ENCODE measurements at places on chromosomes 5 and 9. TPM values are rescaled to one million over a fixed set of nuclear protein-coding genes. Genes with fewer than 3 reads are reported as not detected.

- H3K4me1 ChIP-seq = peaks cover 26% of the 10 kb centered on the region
- H3K27me3 ChIP-seq = no peaks in the 10 kb centered on the region
- no peak for DNase-seq
- H3K4me3 ChIP-seq = no peak overlapping the region
- peaks cover 36% of the 10 kb centered on the region for H3K36me3 ChIP-seq
Observed at GRCh38 chr9:113543296-113543981, 79.9 kb downstream of the RGS3 start.

- no peaks in the 10 kb centered on the region for H3K4me1 ChIP-seq
- H3K4me3 ChIP-seq = no peak overlapping the region
- DNase-seq = no peak
- H3K27ac ChIP-seq = no peak overlapping the region
- H3K27me3 ChIP-seq = no peaks in the 10 kb centered on the region
- H3K36me3 ChIP-seq = no peaks in the 10 kb centered on the region
Observed at GRCh38 chr9:123763910-123764588, 165.9 kb downstream of the DENND1A start.

GRCh38 chr5:136820848-136821247, 455.5 kb upstream of the TRPC7 start:
- H3K27me3 ChIP-seq = peaks cover 8% of the 10 kb centered on the region
- H3K4me1 ChIP-seq = no peaks in the 10 kb centered on the region
- no peak overlapping the region for H3K4me3 ChIP-seq

The GGTA1 gene
- total RNA-seq = not detected

GRCh38 chr5:138588013-138588788, 13.0 kb upstream of the HSPA9 start:
- H3K4me3 ChIP-seq = no peak overlapping the region
- H3K27ac ChIP-seq = no peak overlapping the region
- no peaks in the 10 kb centered on the region for H3K36me3 ChIP-seq
- peaks cover 2% of the 10 kb centered on the region for H3K27me3 ChIP-seq
- H3K4me1 ChIP-seq = no peaks in the 10 kb centered on the region

DNA sequence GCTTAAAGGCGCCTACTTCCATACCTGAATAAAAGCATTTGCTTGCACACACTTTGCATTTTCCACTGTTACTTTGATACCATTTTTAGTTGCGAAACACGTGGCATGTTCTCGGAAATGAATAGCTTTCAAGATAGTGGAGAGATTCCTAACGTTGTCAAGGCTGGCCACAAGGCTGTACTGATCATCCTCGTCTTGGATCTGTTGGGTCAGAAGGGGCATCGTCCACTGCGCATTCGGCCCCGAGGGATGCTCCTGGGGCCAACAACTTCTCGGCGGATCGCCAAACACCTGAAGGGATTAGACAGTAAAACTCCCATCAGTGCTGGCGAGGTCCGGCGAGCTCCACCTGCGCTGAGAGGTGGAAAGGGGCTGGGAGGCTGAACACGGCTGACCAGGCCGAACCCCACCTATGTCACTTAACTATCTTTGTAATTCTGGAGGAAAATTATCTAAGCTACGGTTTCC, 599 bp downstream of the RAD1 start:
- no peak for DNase-seq
- peak overlapping the region; percentile 64 for H3K27ac ChIP-seq
- peak overlapping the region; percentile 87 for H3K4me3 ChIP-seq
- no peaks in the 10 kb centered on the region for H3K27me3 ChIP-seq
- H3K36me3 ChIP-seq = no peaks in the 10 kb centered on the region

DNA sequence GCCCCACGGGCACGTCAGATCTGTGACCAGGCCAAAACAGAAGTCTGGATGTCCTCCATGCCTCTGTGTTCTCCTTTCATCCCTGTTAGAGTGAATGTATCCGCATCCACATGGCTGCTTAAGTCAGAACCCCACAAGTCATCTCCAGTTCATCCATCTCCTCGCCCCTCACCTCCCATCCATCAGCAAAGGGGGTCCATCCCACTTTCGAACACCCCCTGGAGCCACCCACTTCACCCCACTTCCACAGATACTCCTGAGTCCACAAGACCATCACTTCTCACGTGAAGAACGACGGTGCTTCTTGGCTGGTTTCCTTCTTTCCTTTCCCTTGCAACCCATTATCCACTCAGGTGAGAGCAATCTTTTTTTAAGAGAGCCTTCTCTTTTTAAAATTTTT, 3.5 kb upstream of the SPOCK1 start:
- no peak overlapping the region for H3K4me3 ChIP-seq
- H3K27ac ChIP-seq = no peak overlapping the region
- no peaks in the 10 kb centered on the region for H3K36me3 ChIP-seq
- peaks cover 5% of the 10 kb centered on the region for H3K4me1 ChIP-seq
- DNase-seq = no peak
- peaks cover 18% of the 10 kb centered on the region for H3K27me3 ChIP-seq

The STK32A gene
- not detected for total RNA-seq

- H3K4me3 ChIP-seq = no peak overlapping the region
- no peak overlapping the region for H3K27ac ChIP-seq
- no peaks in the 10 kb centered on the region for H3K27me3 ChIP-seq
- no peaks in the 10 kb centered on the region for H3K4me1 ChIP-seq
- no peak for DNase-seq
Observed at GRCh38 chr5:120771202-120771601, 307.1 kb downstream of the PRR16 start.

- no peak overlapping the region for H3K27ac ChIP-seq
- H3K4me1 ChIP-seq = no peaks in the 10 kb centered on the region
- no peak overlapping the region for H3K4me3 ChIP-seq
Observed at GRCh38 chr9:135448663-135449100, 30.9 kb upstream of the PPP1R26 start.

DNA sequence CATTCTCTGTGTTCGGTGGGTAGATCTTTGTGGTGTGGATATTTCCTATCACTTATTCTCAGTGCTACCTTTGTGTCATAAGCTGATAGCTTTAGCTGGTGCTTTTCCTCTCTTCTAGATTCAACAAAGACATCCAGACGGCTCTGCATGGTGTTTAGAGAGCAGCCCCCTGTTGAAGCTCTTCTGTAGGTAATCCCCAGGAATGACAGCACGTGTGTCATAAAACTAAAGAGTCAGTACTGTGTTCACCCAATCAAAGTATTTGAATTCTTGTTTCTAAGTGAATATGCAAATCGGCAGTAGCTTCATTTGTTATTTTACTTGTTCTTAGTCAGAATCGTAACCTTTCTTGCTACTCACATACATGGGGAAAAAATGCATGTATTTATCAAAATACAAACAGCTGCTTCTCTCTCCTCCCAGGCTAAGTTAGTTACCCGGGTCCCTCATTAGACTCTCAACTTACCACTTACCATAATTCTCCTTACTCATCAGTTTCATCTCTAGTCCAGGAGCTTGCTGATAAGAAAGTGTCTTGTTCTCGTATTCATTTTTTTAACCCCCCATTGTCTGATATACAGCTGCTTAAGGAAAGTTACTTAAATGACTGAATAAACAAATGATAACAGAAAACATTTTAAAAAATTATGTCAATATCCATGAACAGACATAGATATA, 1696.0 kb upstream of the WWC1 start:
- H3K4me3 ChIP-seq = no peak overlapping the region
- no peak for DNase-seq
- H3K36me3 ChIP-seq = no peaks in the 10 kb centered on the region
- no peaks in the 10 kb centered on the region for H3K4me1 ChIP-seq
- H3K27me3 ChIP-seq = no peaks in the 10 kb centered on the region

- no peaks in the 10 kb centered on the region for H3K4me1 ChIP-seq
- H3K27ac ChIP-seq = no peak overlapping the region
- H3K4me3 ChIP-seq = no peak overlapping the region
- peak; percentile 40 for DNase-seq
- no peaks in the 10 kb centered on the region for H3K36me3 ChIP-seq
Observed at GRCh38 chr5:122656160-122656559, 118.7 kb upstream of the SNX2 start.

The FOXD1 gene
- 0.20 TPM for total RNA-seq

The STPG3 gene
- not detected for total RNA-seq

The CCDC187 gene
- total RNA-seq = not detected

DNA sequence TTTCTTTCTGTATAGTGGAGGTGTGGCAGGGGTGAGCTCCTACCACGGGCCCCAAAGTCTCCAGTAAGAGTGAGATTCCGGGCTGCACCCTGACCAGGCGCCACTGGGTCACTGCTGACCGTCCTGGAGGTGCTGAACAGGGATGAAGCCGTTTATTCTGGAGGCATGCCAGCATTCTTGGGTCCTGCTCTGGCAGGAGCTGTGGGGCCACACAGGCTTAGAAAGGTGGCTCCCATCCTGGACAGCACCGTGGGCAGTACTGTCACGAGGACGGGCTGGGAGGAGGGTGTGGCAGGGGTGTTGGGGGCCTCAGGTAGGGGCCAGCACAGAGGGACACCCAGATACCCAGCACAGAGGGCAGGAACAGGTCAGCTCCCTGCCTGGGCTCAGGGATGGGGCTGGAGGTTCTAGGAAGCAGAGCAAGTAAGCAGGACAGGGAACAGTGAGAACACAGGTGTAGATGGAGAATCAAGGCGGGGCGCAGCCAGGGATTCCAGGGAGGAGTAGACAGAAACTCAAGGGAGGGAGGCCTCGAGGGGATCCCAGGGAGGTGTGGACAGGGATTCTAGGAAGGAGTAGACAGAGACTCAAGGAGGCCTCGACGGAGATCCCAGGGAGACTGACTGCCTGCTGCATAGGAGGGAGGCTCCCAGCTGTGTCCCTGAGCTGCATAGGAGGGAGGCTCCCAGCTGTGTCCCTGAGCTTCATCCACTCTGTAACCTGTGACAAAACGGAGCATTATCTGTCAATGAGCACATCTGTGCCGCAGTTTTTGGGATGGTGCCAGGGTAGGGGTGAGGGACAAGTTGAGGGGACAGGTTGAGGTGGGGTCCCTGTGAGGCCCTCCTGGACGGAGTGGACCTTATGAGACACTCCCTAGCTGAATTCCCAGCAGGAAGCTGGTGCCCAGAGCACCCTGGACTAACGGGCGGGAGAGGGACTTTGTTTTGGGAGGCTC, 1.1 kb upstream of the PLEKHG4B start:
- no peaks in the 10 kb centered on the region for H3K4me1 ChIP-seq
- H3K27me3 ChIP-seq = peaks cover 34% of the 10 kb centered on the region
- no peak for DNase-seq
- H3K27ac ChIP-seq = no peak overlapping the region

GRCh38 chr9:75462866-75463265, 374.6 kb downstream of the OSTF1 start:
- no peak overlapping the region for H3K27ac ChIP-seq

- no peaks in the 10 kb centered on the region for H3K27me3 ChIP-seq
- no peaks in the 10 kb centered on the region for H3K4me1 ChIP-seq
- H3K27ac ChIP-seq = no peak overlapping the region
- DNase-seq = peak; percentile 18
- no peak overlapping the region for H3K4me3 ChIP-seq
Observed at GRCh38 chr5:143536364-143536763, 132.9 kb upstream of the NR3C1 start.

GRCh38 chr5:162283609-162284008, 216.0 kb downstream of the GABRG2 start:
- no peaks in the 10 kb centered on the region for H3K27me3 ChIP-seq
- H3K4me3 ChIP-seq = no peak overlapping the region
- H3K36me3 ChIP-seq = no peaks in the 10 kb centered on the region
- no peak overlapping the region for H3K27ac ChIP-seq

The LCN9 gene
- total RNA-seq = not detected

The JAK2 gene
- total RNA-seq = 10.3 TPM

The TSLP gene
- not detected for total RNA-seq

- no peak overlapping the region for H3K27ac ChIP-seq
- no peak for DNase-seq
- peaks cover 6% of the 10 kb centered on the region for H3K4me1 ChIP-seq
- no peak overlapping the region for H3K4me3 ChIP-seq
- H3K27me3 ChIP-seq = no peaks in the 10 kb centered on the region
- no peaks in the 10 kb centered on the region for H3K36me3 ChIP-seq
Observed at GRCh38 chr9:99109522-99109921, 4.6 kb downstream of the TGFBR1 start.

GRCh38 chr5:561408-561807, 37.2 kb upstream of the SLC9A3 start:
- no peak overlapping the region for H3K27ac ChIP-seq
- DNase-seq = no peak
- H3K27me3 ChIP-seq = peaks cover 4% of the 10 kb centered on the region
- H3K36me3 ChIP-seq = no peaks in the 10 kb centered on the region
- no peak overlapping the region for H3K4me3 ChIP-seq
- no peaks in the 10 kb centered on the region for H3K4me1 ChIP-seq

The IFNK gene
- total RNA-seq = not detected

The TEX48 gene
- not detected for total RNA-seq

GRCh38 chr5:172420235-172420939, 33.9 kb downstream of the SH3PXD2B start:
- H3K27me3 ChIP-seq = no peaks in the 10 kb centered on the region
- no peak overlapping the region for H3K4me3 ChIP-seq
- no peak overlapping the region for H3K27ac ChIP-seq
- no peak for DNase-seq
- H3K36me3 ChIP-seq = peaks cover 20% of the 10 kb centered on the region

- no peak overlapping the region for H3K27ac ChIP-seq
- H3K4me1 ChIP-seq = no peaks in the 10 kb centered on the region
- DNase-seq = no peak
- no peak overlapping the region for H3K4me3 ChIP-seq
Observed at GRCh38 chr5:168875832-168876231, 296.7 kb upstream of the PANK3 start.

DNA sequence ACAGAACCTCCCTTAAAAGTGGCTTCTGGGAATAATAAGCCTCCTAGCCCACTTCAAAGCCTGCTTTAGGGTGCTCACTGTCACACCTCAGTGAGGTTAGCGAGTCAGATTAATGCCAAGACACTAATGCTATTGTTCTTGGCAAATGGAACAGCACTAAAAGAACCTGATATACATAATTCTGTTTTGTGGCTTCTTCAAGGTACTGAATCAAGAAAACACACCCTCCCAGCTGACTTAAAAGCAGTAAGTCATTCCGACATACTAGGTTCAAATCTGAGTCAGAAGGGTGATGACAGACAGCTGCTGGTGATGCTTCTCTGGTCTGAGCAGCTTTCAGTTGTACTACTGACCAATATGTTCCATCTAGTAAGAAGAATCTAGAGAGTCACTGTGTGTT, 121.6 kb downstream of the OXCT1 start:
- no peaks in the 10 kb centered on the region for H3K36me3 ChIP-seq
- H3K4me1 ChIP-seq = peaks cover 8% of the 10 kb centered on the region
- DNase-seq = no peak
- no peak overlapping the region for H3K4me3 ChIP-seq
- no peak overlapping the region for H3K27ac ChIP-seq

DNA sequence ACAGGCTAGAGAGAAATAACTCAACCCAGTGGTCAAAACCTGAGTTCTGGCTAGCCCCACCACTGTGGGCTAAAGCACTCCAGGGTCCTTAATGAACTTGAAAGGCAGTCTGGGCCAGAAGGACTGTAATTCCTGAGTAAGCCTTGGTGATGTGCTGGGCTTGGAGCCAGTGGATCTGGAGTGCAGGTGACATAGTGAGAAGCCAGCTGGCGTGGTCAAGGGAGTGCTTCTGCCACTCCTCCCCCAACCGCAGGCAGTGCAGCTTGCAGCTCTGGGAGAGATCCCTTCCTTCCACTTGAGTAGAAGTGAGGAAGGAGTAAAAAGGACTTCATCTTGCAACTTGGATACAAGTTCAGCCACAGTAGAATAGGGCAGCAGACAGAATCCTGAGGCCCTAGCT, 424.0 kb downstream of the CDH18 start:
- no peak overlapping the region for H3K4me3 ChIP-seq
- no peaks in the 10 kb centered on the region for H3K4me1 ChIP-seq
- no peak for DNase-seq
- H3K36me3 ChIP-seq = no peaks in the 10 kb centered on the region

Data from endothelial cell of umbilical vein (primary cell).